ENCODE measurements at places on chromosomes 7 and 10.
A peak's percentile ranks its signal among the peaks of the same experiment; 100 is the strongest.

DNA sequence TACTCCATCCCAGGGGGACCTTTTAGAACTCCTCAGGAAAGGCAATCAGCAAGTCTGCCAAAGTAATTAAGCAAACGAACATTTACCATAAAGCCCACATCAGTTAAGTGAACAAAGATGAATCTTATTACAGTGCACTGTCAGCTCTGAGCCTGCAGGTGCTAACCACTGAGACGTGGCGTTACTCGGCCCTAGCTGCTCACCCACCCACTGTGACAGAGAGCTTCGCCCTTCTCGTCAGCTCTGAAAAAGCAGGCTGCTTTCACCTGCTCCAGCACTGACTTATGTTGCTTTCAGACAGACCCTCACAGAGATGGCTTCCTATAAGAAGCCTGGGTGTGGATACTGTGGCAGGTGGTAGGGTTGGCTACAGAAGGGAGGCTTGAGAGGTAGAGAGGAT is 57.7 kb upstream of the KCNIP2 start:
- peak; percentile 9 for DNase-seq

- no peak for DNase-seq
These were observed 162.7 kb downstream of the RPS24 start for GRCh38 chr10:78196396-78196795.

DNA sequence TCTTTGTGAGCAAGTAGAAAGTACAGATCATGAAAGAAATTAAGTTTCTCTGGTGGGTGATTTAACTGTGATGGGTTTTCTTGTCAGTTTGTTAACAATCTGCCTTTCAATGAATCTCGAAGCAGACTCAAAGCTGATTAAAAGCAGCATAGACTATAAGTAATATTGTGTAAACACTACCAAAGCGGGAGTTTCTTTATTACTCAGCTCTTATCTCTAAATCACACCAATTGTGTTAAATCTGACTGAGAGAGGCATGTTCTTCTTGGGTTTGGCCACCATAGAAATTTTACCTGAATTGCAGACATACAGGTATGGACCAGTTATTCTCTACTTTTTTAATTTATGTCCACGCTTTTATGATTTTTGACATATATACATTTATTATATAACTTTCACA is 65.2 kb downstream of the DKK1 start:
- DNase-seq: no peak

DNA sequence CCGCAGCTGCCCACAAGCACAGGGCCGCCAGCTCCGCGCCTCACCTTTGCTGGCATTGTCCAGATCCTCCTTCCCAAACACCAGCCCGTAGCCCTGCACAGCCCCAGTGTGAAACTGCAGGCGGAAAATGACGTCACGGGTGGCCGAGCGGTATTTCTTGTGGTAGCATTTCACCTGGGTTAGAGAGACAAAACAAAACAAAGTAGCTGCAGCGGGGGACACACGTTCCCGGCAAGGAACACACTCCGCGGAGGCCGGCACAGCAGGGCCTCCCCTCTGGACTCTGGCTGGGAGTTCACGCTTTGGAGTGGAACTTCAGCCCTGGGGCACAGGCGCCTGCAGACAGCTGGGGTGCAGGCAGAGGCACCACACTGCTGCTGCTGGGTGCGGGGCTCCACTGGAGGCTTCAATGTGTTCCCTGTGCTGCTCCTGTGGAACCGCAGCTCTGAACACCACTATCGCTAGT is 181.1 kb downstream of the TNS3 start:
- DNase-seq: no peak

GRCh38 chr10:1059902-1060301 is 3.7 kb downstream of the WDR37 start:
- DNase-seq: no peak

DNA sequence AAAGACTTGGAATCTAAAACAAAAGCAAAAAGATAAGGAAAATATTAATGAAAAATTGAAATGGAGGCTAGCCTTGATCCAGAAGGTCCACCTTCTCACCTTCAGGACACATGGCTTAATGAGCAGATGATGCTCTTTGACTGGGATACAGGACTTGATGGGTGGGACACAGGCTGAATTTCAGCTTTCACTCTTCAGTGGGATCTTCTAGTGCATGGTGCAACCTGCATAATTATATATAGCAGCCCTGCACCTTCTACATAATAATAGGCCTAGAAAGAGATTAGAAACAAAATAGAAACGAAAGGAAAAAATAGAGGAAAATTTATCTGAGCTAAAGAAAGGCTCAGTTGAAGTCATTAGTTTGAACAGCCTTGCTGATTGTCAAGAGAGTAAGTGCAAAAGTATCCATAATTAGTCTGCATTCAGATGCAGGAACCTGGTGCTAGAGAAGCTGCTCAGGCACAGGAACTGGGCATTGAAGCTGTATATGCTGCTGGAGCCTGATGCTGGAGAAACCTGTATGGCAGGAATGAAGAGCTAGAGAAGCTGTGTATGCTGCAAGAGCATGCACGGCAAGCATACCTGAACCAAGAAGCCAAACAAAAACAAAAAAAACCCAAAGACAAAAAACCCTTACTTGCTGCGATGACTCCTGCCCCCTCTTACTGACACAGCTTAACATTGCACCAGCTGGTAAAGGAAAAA is 19.4 kb downstream of the MKLN1 start:
- DNase-seq: no peak

- DNase-seq: peak; percentile 10
These were observed 909 bp upstream of the CC2D2B start for GRCh38 chr10:95906677-95907455.

DNA sequence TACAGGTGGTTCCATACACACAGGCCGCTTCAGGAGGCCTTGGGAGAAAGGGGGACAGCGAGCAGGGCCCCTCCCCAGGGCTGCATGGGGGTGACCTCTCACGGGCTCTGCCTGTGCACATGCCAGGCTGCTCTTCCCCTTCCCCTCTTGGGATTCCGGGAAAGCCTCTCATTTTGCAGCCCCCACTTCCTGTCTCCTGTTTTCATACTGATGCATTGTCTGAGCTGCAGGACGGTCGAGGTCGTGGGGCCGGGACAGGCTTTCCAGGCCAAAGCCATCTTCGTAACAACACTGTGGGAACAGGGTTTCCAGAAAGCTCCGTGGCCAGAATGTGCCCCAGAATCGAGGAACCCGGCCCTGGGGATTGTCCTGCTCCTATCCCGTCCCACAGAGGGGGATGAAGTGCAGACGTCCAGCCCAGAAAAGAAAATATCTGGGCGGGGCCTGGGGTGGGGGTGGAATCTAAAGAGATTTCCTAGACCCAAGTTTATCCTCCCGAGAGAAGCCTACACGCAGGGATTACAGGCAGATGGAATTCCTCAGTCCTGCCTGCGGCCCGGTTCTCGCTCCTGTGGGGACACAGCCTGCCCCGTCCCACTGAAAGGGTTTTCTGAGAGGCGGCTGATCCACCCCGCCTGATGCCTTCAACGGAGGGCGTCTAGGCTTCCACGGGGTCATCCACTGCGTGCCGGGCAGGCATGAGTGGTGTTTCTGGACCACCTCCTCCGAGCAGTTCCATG is 29.5 kb upstream of the DNAAF5 start:
- DNase-seq: no peak

DNA sequence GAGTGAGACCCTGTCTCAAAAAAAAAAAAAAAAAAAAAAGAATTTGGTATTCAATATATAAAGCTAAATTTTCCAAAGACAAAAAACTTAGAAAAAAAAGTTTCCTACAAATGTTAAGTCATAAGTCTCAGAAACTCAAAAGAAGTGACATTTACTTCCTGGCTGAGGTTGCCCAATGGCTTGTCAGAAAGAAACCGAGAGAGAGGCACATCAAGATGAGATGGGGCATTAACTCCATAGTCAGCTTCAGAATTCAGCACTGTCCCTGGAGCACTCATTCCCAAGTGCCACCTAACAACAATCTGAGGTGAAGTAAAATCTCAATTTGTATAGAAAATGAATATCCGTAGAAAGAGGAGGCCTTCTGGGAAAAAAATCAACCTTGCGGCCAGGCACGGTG is 6.8 kb upstream of the SPOCK2 start:
- DNase-seq: no peak

DNA sequence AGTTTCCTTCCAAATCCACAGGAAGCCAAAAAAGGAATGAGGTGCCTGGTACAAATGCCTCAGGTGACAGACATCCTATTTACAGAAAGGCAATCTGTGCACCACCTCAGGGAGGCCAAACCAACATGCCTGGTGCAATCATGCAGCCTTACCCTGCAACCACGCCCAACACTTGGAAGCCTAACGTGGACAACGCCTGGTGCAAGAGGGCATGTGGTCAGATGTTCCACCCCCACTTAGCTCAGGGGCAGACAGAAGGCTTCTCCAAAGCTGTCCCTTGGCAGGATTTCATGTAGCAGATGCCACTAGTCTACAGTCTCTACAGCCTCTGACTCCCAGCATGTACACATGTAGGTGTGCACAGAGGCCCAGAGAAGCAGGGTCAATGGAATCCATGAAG is 89.5 kb downstream of the KCNMA1 start:
- no peak for DNase-seq

DNA sequence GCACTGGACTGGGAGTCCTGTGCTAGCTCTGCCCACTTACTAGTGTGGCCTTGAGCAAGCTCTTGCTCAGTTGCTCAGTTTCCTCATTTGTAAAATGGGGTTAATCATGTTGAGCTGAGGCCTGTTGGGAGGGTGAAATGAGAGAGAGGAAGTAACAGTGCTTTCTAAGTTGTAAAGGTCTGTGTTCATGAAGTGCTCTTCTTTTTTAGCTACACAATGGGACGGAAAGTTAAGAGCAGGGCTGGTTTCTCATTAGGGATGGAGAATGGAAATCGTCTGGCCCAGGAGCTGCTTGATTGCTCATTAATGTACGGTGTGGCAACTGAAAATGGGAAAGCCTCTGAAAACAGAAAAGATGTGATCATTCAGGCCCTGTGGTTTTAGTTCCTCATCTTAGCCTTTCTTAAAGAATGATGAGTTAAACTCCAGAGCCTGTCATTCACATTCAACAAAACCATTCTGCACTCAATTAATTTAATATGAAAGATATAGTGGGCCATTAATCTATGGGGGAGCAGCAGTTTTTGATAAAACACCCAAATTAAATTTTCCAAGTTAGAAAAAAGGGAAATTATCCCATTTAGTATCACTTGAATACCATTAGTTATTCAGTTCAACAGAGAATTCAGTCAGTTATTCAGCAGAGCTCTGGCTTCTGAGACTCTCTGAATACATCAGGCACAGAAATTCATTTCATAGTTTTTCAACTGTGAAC is 60.5 kb downstream of the SH2D4B start:
- no peak for DNase-seq

DNA sequence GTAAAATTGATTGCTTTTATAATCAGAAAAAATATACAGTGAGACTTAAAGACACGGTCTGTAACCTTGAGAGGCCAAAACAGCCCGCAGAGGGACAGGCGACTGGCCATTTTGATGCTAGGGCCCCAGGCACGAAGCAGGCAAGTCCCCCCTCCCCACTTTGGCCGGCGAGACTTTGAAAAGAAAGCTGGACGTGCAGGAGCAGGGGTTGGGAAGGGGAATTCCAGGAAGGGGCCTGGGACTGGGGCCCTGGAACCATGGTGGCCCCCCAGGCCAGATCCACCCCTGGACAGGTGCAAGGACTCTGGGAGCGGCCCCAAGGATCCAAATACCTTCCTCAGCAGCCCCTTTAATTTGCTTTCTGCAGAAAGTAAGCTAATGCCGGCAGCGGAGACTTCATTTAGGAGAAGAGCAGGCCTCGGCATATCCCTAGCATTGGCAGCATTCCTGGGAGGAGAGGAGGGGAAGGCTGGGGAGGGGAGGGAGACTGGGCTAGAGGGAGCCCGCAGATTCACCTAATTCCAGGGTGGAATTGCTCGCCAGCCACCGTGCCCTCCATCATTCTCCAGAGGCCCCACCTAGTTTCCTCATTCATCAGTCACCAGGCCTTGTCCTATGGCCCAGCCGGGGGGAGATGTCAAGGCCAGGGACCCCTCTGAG is 24.9 kb upstream of the TNRC18 start:
- DNase-seq: no peak

DNA sequence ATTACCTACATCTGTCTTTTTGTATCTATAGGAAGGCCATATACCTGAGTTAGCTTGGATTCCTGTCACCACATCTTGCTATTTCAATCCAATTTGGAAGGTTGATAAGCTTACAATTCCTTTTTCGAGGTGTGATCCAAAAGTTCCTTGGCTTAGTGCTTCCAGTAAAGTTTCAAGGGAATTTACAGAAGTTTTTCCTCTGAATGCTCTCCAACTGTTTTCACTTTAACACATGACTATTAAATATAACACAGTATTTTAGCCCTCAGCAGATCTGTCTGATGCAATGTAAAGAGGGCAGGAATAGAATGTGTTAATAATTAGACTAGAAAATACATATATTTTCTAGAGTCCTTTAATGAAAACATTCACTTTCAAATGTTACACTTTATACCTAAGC is 171.4 kb downstream of the DKK1 start:
- DNase-seq: no peak

DNA sequence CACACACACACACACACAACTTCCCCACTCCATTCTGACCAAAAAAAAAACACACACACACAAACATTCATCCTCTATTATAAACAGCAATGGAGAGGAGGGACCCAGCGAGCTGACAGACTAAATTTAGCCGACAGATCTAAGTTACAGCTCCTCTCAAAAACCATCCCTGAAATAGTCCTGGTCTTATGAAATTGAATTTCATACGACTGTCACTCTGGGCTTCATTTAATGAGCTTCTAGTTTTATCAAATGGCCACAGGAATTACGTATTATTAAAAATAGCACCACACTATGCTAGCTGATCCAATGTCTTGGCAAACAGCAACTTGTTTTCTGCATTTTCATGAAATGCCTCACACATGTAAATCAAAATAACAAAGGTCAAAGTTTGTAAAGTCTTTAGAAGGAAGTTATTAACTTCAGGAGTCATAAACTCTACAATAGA is 131.3 kb upstream of the ASAH2 start:
- no peak for DNase-seq

Data from T-cell (primary cell).